ENCODE measurements at places on chromosomes 5 and 9. TPM values are rescaled to one million over a fixed set of nuclear protein-coding genes. Genes with fewer than 3 reads are reported as not detected.

CD72 gene
- 1.6 TPM for total RNA-seq

PPIC gene
- 25.5 TPM for total RNA-seq

TLX3 gene
- total RNA-seq: not detected

GNPDA1 gene
- 20.6 TPM for total RNA-seq

TLE1 gene
- total RNA-seq: 36.6 TPM

PRRX2 gene
- total RNA-seq: 9.4 TPM

FOXD4 gene
- total RNA-seq: 0.10 TPM

PLPPR1 gene
- 1.5 TPM for total RNA-seq

IFNA2 gene
- total RNA-seq: not detected

SLCO4C1 gene
- total RNA-seq: 4.2 TPM

FOXI1 gene
- total RNA-seq: 0.10 TPM

PCDHAC1 gene
- total RNA-seq: 0.69 TPM

PCDHGA5 gene
- total RNA-seq: 3.6 TPM

TRIM36 gene
- total RNA-seq: 1.2 TPM

LRRC19 gene
- total RNA-seq: not detected

SOWAHA gene
- total RNA-seq: 0.10 TPM

SHOC1 gene
- total RNA-seq: 0.79 TPM

SPATA31C1 gene
- total RNA-seq: not detected

MELK gene
- total RNA-seq: 12.0 TPM

GGTA1 gene
- 9.6 TPM for total RNA-seq

HTR1A gene
- not detected for total RNA-seq

BHMT gene
- 0.39 TPM for total RNA-seq

BARX1 gene
- total RNA-seq: not detected

C9 gene
- 0.10 TPM for total RNA-seq

DEPDC1B gene
- 6.7 TPM for total RNA-seq

RNF20 gene
- total RNA-seq: 26.0 TPM

C9orf50 gene
- not detected for total RNA-seq

CCL21 gene
- 11.9 TPM for total RNA-seq

SPAAR gene
- 0.79 TPM for total RNA-seq

POU5F2 gene
- total RNA-seq: 4.9 TPM

MLANA gene
- total RNA-seq: 6.5 TPM

TRPM6 gene
- total RNA-seq: 2.3 TPM

SPAG8 gene
- 1.2 TPM for total RNA-seq

SNX30 gene
- 13.3 TPM for total RNA-seq

RLN1 gene
- total RNA-seq: not detected

PGM5 gene
- total RNA-seq: 13.8 TPM

FREM1 gene
- 30.9 TPM for total RNA-seq

FCN2 gene
- 0.39 TPM for total RNA-seq

AQP3 gene
- 169 TPM for total RNA-seq

INSL6 gene
- total RNA-seq: not detected

PCDHGA9 gene
- 4.2 TPM for total RNA-seq

FAM221B gene
- total RNA-seq: not detected

JAKMIP2 gene
- total RNA-seq: 0.49 TPM
